Endothelial cell of umbilical vein (primary cell): ENCODE measurements at places on chromosomes 11 and 22. TPM values are rescaled to one million over a fixed set of nuclear protein-coding genes. Genes with fewer than 3 reads are reported as not detected.

The ART5 gene
- total RNA-seq = not detected in 2 replicates

The CTSW gene
- not detected in 2 replicates for total RNA-seq

The CHADL gene
- total RNA-seq = 0.69 and 2.1 TPM in 2 replicates

The OPCML gene
- not detected in 2 replicates for total RNA-seq

The CREB3L1 gene
- total RNA-seq = 0.78 and 0.84 TPM in 2 replicates

The GGTLC3 gene
- not detected in 2 replicates for total RNA-seq

The P2RY2 gene
- total RNA-seq = 4.4 and 5.6 TPM in 2 replicates

The GSTT2B gene
- 4.0 and 33.6 TPM in 2 replicates for total RNA-seq

The ST14 gene
- not detected in 2 replicates for total RNA-seq

The GDPD5 gene
- 50.1 and 79.2 TPM in 2 replicates for total RNA-seq

- DNase-seq = no peak
Observed at GRCh38 chr11:46760429-46761128, 41.6 kb downstream of the F2 start.

GRCh38 chr11:43868852-43869567, 11.6 kb upstream of the ALKBH3 start:
- peak; percentile 13 for DNase-seq

GRCh38 chr11:125270711-125271110, 106.2 kb downstream of the PKNOX2 start:
- no peak for DNase-seq

DNA sequence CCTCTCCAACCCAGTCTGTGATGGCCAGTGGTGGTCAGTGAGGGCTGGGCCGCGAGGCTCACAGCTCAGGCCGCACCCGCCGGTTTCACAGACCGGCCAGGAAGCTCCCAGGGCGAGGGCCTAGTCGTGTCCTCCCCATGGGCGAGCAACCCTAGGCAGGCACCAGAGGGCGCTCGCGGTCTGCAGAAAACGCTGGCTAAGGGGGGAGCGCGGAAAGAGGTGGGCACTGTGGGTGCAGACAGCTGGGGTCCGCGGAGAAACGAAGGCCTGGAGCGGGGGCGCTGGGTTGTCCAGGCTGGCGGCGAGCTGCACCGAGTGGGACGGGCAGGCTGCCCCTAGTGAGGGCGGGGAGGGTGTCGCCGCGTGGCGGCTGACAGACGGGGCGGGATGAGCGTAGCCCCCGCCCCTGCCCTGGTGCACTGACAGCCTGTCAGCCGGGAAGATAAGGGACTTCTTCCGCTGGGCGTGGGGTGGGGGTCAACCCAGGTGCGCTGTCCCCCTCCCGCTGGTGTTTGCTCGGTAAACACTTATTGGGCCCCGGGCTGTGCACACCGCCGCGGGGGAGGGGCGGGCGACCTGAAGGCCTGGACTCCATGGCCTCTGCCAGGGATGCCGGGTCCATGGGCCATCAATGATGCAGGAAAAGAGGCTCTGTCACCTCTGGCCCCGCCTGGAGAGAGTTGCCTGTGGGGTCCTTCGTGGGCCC, 7.5 kb downstream of the GP1BB start:
- DNase-seq = peak; percentile 67

GRCh38 chr11:128941573-128942271, 949 bp downstream of the TP53AIP1 start:
- no peak for DNase-seq

DNA sequence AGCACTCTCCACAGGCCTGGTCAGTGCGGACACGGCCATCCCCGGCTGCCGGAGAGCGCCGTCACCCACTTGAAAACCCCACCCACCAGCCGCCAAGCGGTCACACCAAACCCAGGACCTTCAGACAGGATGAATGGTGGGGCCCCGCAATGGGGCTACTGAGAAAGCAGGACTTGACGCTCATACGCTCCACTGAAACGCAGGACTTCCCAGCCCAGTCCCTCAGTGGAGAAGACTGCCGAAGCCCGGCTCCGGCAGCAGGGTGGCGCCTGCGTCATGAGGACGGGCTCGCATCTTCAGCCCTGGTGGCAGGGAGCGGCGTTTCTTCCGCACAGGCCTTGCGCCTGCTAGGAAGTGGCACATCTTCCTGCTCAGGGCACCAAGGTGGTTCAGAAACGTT, 15.3 kb upstream of the PHLDA2 start:
- DNase-seq = no peak

- peak; percentile 41 for DNase-seq
Observed at GRCh38 chr22:31284281-31285155, 7.8 kb downstream of the PIK3IP1 start.

DNA sequence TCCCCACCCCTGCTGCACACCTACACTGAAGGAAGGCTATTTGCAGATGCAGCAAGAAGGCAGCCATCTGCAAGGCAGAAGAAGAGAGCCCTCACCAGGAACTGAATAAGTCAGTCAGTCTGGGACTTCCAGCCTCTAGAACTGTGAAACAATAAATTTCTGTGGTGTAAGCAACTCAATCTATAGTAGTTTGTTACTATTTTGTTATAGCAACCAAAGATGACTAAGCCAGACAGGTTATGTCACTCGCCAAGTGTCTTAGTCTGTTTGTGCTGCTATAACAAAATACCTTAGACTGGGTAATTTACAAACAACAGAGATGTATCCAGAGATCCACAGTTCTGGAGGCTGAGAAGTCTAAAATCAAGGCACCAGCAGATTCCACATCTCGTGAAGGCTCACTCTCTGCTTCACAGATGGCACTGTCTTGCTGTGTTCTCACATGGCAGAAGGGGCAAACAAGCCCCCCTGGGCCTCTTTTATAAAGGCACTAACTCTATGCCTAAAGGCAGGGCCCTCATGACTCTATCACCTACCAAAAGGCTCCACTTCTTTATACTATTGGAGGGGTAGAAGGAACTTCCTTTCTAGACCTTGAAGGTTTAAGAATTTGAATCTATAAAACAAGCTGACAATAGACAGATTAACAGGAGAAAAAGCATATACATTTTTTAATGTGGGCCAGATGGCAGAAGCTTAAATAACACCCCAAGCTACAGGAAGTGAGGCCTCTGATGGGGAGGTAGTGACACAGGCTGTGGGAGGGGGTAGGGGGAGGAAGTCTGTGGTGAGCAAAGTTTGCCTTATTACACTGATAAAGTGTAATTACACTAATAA, 12.3 kb downstream of the APOL6 start:
- DNase-seq = no peak

GRCh38 chr11:84691830-84692229, 935.3 kb downstream of the DLG2 start:
- no peak for DNase-seq

GRCh38 chr11:10696468-10697322, 3.1 kb upstream of the IRAG1 start:
- DNase-seq = no peak
